ENCODE measurements at places on chromosomes 3 and 15.

DNA sequence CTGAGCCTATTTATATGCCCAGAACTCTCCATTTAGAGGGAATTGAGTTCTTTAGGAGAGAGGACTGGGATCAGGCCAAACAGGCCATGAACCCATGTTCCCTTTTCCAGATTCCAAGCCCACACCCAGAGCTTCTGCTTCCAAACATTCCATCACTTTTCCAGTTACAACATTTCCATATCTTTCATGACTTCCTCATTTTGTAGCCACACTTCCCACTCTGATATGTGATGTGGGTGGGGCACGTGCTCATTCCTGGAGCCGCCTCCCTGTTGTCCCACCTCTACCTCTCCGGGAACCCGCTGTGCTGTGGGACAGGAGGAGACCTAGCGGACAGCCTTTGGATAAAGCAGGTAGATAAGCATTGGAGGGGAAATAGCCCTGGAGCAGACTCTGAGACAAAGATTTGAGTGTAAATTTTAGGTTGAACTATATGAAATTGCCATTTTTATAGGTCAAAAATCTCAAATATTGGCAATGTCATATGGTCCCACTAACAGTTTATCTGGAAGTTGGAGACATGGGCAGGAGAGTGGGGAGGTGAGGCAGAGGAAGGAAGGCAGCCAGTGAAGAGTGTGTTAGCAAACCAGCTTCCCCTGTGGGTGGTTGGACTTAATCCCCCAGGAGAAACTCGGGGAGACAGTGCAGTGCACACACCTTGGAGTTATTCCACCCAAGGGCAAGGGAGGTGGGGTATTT is 31.8 kb downstream of the CYP8B1 start:
- no peak for DNase-seq

DNA sequence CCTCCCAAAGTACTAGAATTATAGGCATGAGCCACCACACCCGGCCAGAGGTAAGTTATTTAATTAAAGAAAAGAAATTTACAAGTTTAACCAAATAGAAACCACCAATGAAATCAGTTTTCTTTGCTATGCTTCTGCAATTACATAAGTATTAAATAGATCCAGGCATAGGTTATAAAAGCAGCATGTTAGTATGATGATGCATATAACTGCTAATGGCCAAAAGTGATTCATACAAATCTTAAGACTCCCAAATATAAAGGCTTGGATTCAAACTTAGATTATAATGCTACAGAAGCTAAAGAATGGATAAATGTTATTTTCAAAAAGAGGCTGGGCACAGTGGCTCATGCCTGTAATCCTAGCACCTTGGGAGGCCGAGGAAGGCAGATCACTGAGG is 32.8 kb upstream of the HDC start:
- DNase-seq = no peak

DNA sequence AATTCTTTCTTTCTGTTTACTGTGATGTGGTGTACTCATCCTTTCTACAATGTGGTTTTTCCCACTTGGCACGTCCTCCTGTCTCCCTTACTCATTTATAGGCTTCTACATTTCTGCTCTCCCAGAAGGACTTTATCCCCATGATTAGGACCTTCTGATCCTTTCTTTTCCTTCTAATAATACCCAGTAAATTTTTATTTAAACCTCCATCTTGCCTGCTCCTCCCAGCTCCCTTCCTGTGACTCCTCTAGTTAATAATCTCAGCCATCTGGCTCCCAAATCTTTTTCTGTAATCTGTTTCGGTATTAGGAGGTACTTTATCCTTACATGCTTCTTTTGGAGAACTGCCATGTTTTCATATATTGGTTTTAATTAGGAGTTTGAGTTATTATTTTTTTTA is 11.2 kb upstream of the P2RY1 start:
- no peak for DNase-seq

DNA sequence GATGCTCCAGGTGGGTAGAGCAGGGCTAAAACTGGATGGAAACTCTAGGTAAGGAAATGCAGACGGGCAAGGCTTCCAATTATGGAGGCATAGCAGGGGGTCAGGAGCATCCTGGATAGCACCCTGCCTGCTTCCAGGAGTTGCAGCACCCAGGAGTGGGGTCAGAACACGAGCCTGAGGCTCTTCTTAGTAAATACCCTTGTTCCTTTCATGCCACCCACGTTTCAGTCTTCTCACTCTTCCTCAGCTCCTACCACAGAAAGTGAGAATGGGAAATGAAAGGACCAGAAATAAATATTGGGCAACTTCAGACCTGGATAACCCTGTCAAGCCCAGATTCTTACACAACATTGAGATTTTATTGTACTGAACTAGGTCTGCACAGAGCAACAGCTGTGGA is 16.4 kb downstream of the CCR1 start:
- DNase-seq = no peak

DNA sequence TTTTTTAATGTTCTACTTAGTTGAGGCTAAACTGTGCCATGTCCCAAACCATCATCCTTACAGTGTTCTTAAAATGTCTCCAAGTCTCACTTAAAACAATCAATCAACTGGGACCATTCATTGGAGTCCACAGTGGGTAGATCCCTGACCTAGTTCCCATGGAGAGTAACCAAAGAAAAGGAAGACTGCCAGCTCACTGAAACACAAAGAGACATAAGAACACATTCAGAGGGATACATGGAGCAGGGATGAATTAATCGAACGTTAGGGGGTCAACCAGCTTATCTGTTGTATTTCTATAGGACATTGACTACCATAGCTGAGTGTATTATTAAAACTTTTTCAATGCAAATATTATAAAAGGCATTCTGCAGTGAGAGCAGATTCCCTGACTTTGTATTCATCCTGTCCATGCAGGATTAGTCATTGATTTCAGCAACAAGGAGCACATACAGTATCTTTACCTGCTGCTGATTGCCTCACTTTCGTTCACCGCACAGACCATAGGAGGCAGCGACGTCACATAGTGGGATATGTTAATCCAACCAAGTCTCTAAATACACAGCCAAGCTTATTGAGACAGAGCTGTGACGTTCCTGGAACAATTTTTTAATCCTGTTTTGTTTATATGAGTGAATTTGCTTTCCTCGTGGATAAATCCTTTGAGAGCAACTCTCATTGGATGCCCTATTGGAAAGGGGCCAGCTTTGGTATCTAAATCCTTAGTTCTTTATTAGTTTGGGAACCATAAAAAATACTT is 364.9 kb upstream of the RBMS3 start:
- DNase-seq = no peak

- DNase-seq = no peak
Measured at GRCh38 chr3:195129644-195130492, 141.1 kb downstream of the XXYLT1 start.

DNA sequence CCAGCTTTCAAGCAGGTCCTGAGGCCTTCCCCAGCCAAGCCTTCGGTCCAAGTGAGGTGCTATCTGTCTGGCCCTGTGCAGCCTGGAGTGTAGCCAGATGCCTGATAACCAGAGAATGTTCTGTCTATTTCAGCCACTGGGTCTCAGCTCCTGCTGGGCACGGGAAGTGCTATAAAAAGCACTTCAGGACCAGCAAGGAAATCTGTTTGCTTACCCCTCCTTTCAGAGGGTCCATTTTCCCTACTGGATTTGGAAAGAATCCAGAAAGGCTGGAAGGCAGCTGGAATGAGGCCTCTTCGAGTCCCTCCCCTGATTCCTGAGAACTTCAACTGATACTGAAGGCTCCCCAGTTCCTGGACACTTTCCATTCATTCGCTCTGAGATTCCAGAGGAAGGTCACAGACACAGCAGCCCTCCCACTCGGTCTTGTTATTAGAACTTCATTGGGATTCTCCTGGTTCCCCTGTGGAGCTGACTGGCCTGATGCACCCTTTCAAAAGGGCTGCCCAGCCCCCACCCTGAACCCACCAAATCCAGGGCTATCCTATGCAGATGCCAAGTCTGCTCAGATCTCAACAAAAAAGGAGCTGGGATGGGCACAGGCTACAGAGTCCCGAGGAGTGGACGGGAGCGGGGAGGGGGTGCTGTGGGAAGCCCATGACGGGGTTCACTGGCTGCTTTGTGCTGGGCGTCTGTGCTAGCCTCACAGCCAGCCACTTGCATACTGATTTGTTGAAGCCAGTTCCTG is 70.4 kb downstream of the UMPS start:
- DNase-seq = no peak

GRCh38 chr3:33602829-33603228 is 115.2 kb downstream of the CLASP2 start:
- no peak for DNase-seq

DNA sequence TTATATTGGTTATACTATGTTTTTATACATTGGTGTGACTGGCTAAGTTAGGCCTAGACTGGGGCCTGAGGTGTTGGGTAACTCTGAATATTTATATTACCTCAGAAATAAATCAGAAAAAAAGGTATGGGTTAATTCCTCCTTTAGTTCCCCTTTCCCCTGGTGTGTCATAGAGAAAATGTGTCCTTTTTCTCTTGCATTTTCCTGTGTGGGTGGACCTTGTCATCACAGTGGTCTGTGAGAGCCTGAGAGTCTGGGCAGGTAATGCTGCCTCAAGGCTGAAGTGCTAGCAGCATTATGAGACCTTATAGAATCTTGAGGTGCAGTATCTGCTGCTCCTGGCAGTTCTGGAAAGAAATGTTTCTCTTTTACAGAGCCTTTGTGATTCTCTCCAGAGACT is 69.7 kb downstream of the PCOLCE2 start:
- DNase-seq = no peak

GRCh38 chr3:10883478-10884234 is 67.6 kb downstream of the SLC6A11 start:
- DNase-seq = no peak

- DNase-seq = no peak
Measured at GRCh38 chr15:51658664-51659063, 22.6 kb upstream of the SCG3 start.

DNA sequence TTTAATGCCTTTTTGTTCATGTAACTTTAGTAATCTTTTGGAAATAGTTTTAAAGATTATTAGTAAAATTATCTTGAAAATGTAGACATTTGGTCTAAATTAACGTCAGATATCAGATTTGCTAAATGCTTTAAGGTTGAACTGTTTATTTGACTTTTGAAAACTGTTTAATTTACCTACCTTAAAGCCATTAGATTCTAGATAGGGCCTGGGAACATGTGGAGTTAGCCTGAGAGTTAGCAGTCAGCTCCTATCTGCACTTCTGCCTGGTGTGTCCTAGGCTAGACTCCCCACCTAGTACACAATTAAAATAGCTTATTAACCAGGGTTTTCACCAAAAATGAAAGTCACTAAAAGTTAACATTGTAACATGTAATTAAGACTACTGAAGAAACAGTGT is 53.7 kb upstream of the CFAP20DC start:
- no peak for DNase-seq

GRCh38 chr3:170496868-170497140 is 78.1 kb downstream of the CLDN11 start:
- no peak for DNase-seq

DNA sequence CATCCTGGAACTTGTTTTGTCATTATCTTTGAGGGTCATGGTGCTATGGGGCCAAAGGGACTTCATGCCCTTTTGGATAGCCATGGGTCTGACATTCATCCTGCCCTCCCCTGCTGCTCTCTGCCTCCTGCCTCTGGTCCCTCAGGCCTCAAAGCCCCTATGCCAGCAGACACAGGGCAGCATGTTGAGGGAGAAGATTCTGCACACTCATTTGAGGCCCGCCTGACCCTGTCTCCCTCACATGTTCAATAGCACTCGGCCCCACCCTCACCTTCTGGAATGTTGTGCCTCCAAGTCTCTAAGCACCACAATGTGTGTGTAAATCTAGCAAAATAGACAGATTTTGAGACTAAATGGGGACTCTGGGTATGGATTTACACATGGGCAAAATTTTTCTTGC is 178.7 kb upstream of the ANKRD28 start:
- no peak for DNase-seq

GRCh38 chr3:125003369-125003853 is 52.4 kb downstream of the HEG1 start:
- DNase-seq = no peak

GRCh38 chr3:187920913-187921312 is 175.6 kb upstream of the BCL6 start:
- DNase-seq = no peak

GRCh38 chr3:175591375-175591774 is 732.2 kb downstream of the NAALADL2 start:
- no peak for DNase-seq

DNA sequence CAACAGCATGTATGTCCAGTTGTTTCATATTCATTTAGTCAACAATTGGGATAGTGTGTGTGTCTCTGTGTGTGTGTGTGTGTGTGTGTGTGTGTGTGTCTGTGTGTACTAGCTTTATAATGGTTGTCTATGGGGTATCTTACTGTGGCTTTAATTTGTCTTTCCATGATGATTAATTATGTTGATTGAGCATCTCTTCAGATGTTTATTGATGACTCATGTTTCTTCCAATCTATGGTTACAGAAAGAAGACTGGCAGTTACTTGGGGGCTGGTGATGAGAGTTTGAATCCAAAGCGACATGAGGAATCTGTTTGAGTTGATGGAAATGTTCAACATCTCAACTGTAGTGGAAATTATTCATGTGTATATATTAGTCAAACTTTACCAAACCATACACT is 440.1 kb downstream of the ZNF385D start:
- DNase-seq = no peak

- DNase-seq = no peak
Measured at GRCh38 chr15:59371458-59372351, 966 bp downstream of the MYO1E start.

- no peak for DNase-seq
Measured at GRCh38 chr3:133890972-133891644, 4.6 kb downstream of the RAB6B start.

DNA sequence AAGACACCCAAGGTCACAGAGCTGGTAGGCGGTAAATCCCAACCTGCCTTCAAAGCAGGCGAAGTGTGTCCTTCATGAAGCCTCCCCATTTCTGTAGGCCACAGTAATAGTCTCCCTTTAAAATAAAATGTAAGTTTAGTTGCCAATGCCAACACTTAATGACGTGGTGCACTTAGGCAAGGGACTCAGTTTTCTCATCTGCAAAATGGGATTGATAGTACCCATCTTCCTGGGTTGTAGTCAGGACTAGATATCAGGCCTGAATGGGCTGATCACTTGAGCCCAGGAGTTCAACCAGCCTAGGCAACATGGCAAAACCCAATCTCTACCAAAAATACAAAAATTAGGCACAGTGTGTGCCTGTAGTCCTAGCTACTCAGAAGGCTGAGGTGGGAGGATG is 114.6 kb downstream of the SHQ1 start:
- DNase-seq = no peak

- DNase-seq = no peak
Measured at GRCh38 chr3:190077395-190078045, 43.2 kb downstream of the P3H2 start.

DNA sequence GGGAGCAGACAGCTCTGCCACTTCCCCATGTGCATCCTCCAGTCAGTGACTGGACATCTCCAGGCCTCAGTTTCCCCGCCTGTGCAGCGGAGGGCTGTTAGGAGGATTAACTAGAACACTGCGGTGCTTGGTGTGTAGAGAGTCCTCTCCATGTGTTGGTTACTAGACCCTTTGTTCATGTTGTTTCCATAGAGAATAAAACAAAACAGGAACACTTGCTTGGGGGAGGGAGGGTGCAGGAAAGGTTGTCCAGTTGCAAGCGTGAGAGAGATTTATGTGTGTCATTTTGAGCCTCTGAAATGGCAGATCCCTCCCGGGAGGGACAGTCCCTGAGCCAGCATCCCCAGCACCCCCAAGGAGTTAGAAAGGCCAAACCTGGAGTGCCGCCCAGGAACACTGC is 184.0 kb upstream of the LYSMD4 start:
- no peak for DNase-seq

- DNase-seq = no peak
Measured at GRCh38 chr15:100189849-100190248, 151.9 kb downstream of the ADAMTS17 start.

GRCh38 chr3:120449701-120450599 is 842 bp downstream of the FSTL1 start:
- no peak for DNase-seq

GRCh38 chr3:150146991-150147761 is 176.5 kb upstream of the PFN2 start:
- peak; percentile 34 for DNase-seq
